Inflammatory macrophage treated with lipopolysaccharide for 1 hour (primary cell): ENCODE measurements at places on chromosomes 16 and 17.
A peak's percentile ranks its signal among the peaks of the same experiment; 100 is the strongest.

DNA sequence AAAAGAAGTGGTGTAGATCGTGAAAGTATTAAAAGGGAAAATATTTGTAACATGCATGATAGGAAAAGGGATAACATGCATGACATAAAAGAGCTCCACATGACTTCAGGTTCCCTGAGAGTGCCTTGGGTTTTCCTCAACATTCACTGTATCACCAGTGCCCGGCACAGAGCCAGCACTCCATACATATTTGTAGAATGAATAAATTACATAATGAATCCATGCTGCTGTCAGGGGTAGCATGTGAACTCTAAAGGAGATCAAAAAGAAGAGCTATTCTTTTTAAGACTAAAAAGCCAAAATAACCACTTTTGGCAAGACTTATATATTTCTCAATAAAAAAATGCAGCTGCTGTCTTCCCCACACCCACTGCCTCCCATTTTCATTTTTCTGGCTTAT is 2.7 kb upstream of the ZNF594 start:
- DNase-seq, result no peak

- DNase-seq, result no peak
Measured at GRCh38 chr17:80671039-80671824, 126.6 kb downstream of the RPTOR start.

- DNase-seq, result no peak
Measured at GRCh38 chr17:65415991-65416390, 145.5 kb downstream of the AXIN2 start.

DNA sequence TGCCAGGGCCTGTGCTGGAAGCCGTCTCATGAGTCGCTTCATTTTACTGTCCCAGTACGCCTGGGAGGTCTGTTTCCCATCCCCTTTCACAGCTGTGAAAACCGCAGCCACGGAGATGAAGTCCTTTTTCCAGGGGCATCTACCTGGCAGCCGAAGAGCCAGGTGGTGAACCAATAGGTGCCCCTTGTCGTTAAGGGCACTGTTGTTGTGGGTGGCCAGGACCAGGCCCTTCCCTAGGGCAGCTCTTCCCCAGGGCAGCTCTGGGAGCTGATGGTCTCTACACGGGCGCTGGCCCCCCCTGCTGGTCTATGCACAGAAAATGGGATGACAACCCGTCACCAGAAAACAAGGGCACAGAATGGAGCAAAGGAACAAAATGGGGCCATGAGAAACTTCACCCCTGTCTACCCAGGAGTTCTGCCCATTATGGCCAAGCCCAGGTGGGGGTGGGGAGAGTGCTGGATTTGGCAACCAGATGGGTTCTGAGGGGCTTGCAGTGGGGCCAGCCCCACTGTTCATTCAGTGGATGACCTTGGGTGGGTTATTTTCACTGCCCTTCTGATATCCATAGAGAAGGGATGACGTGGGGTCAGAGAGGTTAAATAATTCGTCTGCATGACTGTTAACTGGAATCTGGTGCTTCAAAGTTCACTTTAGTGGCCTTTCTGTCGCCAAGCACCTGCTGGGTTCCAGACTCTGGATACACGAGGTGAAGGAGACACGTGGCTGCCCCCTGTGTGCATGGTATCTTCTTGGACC is 11.5 kb downstream of the RMI2 start:
- peak; percentile 56 for DNase-seq

GRCh38 chr16:84918006-84918909 is 93.1 kb downstream of the ZDHHC7 start:
- DNase-seq, result no peak

DNA sequence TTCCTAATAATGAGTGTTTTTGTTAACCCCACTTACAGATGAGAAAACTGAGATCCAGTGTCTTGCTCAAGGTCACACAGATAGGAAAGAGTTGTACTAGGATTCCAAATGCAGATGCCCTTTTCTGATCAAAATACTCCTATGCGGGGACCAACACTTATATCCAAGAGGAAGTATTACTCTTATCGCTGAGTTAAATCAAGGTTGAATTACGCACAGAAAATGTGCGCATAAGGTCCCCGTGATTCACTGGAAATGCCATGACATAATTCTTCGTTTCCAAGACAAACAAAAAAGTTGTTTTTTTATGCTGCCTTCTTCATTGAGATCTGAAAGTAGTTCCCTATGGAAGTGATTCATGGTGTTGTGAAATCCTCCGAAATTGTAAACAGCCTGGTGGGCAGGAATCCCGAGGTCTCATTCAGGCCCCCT is 463.8 kb upstream of the HSBP1 start:
- DNase-seq, result peak; percentile 11

DNA sequence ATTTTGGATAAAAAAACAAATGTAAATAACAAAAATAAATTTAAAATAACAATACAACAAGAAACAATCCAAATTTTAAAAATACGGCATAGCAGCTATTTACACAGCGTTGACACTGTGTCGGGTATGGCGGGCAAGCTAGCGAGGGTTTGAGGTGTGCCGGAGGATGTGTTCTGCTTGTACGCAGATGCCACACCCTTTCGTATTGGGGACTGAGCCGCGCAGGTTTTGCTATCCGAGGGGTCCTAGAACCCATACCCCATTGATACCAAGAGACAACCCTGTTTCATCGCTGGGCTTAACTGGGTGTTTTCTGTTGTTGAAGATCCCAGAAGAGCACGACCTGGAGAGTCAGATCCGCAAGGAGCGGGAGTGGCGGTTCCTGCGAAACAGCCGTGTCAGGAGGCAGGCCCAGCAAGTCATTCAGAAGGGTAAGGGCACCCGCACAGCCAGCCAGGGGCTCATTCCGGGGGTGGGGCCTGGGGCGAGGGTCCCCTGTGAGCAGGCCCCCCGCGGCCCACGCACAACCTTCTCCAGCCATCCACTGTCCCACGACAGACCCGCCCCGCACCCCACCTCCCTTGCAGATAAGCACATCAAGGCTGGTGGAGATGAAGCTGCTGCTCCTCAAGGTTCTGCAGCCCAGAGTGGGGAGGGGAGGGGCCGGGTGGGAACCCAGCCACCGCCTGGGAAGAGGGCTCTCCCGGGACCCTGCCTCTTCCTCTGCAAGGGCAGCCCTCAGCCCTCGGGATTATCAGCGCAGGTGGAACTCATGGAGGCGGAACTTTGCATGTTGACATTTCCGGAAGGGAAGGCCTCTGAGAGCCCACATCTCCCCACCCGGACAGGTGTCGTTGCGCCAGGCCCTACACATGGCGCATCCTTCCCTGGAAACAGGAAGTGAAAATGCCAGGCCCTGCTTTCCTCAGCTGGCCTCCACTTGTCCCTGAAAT is 51.2 kb upstream of the CHMP6 start:
- DNase-seq, result no peak

GRCh38 chr16:23694644-23695373 is 16.1 kb downstream of the PLK1 start:
- DNase-seq, result no peak

- DNase-seq, result peak; percentile 90
Measured at GRCh38 chr17:59513934-59514841, 51.2 kb upstream of the DHX40 start.

DNA sequence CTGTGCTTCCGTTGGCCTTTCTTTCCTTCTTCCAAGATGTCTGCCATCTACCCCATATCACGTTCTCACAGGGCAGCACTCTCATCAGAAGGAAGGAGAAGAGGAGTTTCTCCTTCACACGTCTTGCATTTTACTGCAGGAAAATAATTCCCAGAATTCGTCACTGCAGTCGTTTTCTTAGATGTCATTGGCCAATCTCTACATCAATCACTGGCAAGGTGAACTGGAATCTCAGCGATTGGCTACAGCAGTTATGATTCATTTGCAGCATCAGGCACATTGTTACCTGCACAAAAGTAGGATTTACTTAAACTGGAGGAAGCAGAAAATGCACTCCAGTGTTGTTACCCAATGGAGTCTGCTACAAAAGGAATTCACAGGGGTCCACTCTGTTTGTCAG is 277.2 kb upstream of the RBFOX1 start:
- no peak for DNase-seq

- no peak for DNase-seq
Measured at GRCh38 chr17:76753061-76753961, 15.4 kb downstream of the MFSD11 start.

DNA sequence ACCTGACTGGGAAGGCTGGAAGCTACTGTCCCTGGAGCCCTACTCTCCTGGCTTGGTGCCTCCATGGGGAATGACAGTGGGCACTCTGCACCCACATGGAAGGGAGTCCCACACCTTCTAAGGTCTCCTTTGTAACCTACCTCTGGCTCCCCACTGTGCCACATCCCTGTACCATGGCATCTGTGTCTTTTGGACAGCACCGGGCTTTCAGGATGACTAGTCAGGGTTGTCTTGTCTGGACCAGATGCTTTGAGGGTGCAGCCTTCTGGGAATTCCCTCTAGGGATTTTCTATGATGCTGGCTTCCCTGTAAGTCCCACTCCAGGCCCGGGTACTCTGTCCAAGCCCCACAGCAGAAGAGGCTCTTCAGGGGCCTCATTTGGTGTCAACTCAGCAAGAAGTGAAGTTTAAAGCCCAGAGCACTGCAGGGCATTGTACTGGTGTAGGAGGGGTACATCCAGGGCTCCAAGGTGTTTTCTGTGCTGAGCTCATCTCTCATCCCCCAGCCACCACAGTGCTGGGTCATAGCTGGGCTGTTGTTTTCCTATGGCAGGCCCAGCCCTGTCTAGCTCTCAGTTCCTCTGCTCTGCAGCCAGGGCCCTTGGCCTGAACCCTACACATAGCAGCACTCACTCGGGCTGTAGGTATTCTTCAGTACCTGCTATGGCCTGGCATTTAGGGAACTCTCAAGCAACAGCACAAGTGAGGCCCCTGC is 255.3 kb downstream of the CPPED1 start:
- DNase-seq, result peak; percentile 76

DNA sequence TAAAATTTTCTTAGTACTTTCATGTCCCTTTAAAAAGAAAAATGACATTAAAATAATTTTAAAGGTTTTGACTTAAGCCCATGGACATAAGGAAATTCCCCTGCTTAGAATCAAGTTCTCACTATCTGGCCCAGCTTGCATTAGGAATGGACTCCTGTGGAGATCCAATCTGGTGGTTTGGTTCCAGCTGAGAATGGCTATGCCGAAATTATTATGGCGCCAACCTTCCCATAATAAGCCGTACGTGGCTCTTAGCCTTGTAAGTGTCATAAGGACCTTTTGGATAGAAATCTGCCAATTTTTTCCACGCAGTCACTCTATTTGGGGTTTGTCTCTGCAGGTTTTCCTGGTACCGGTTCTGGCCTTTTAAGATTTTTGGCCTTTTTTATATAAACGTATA is 262.1 kb upstream of the MAF start:
- no peak for DNase-seq

DNA sequence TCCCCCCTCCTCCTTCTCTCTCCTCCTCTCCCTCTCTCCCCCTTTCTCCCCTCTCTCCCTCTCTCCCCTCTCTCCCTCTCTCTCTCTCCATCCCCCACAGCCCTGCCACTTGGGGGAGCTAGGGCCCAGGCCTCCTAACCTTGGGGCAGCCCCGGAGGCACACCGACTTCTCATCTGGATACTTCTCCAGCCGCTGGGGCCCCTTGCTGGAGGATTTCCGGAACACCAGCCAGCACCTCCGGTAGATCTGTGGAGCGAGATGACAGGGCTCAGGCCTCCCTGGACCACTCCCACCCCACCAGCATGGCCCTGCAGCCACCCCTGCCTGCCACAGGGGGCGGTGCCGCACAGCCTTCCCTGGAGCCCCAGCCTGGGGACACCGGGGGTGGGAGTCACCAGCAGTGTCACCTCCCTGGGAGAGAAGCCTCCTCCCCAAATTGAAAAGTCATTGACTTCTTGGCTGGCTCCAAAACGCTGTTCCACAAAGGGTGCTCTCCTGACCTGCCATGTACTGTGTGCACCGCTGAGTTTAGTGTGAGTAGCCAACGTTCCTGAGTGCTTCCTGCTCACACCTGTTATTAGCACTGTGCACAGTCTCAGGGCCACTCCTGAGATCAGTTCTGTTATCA is 10.5 kb downstream of the DOK4 start:
- DNase-seq, result peak; percentile 47

GRCh38 chr17:66123163-66123562 is 68.8 kb downstream of the CEP112 start:
- DNase-seq, result no peak

- DNase-seq, result no peak
Measured at GRCh38 chr17:6940186-6940649, 55.6 kb upstream of the ALOX12 start.

DNA sequence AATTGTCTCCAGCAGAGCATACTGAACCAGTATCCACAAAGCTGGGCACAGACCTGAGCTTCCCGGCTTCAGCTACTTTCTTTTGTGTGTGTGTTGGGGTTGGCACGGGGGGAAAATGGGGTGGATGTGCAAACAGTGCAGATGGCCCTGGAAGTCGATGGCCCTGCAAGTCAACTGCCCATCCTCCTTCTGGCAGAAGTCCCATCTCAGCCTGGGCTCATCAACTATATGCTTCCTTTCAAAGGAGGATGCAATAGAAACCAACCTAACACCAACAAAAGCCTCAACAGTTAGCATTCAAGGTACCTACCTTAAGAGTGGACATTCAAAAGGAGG is 55.7 kb downstream of the SOX9 start:
- DNase-seq, result no peak

GRCh38 chr16:24800586-24800985 is 45.2 kb upstream of the SLC5A11 start:
- DNase-seq, result no peak

- DNase-seq, result no peak
Measured at GRCh38 chr16:21694609-21695008, 30.8 kb downstream of the OTOA start.

DNA sequence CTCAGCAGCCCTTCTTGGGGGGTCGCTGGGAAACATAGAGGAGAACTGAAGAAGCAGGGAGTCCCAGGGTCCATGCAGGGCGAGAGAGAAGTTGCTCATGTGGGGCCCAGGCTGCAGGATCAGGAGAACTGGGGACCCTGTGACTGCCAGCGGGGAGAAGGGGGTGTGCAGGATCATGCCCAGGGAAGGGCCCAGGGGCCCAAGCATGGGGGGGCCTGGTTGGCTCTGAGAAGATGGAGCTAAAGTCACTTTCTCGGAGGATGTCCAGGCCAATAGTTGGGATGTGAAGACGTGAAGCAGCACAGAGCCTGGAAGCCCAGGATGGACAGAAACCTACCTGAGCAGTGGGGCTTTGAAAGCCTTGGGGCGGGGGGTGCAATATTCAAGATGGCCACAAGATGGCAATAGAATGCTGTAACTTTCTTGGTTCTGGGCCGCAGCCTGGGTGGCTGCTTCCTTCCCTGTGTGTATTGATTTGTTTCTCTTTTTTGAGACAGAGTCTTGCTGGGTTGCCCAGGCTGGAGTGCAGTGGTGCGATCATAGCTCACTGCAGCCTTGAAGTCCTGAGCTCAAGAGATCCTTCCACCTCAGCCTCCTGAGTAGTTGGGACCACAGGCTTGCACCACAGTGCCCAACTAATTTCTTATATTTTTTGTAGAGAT is 3.4 kb downstream of the STH start:
- DNase-seq, result peak; percentile 40

DNA sequence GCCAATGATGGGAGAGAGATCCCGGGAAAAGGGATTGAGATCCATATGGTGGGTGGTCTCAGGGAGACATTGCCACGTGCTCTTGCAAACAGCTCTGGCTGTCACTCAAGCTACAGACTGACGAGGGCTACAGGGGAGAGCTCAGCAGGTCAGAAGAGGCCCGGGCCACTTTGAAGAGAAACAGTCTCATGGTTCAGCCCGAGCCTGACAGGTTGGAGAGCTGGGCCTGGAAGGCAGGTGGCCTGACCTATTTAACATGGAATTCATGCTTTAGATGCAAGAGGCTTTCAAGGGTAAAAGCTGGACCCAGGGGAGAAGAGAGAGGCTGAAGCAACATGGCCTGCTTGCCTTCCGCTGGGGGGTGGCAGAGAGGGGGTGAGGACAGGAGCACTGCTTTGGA is 81.0 kb upstream of the BRD7 start:
- DNase-seq, result no peak

- no peak for DNase-seq
Measured at GRCh38 chr17:53426505-53426904, 396.2 kb upstream of the KIF2B start.

GRCh38 chr17:82615084-82616020 is 32.9 kb downstream of the WDR45B start:
- DNase-seq, result no peak
